ENCODE measurements at places on chromosomes 1 and 21.
A peak's percentile ranks its signal among the peaks of the same experiment; 100 is the strongest.

DNA sequence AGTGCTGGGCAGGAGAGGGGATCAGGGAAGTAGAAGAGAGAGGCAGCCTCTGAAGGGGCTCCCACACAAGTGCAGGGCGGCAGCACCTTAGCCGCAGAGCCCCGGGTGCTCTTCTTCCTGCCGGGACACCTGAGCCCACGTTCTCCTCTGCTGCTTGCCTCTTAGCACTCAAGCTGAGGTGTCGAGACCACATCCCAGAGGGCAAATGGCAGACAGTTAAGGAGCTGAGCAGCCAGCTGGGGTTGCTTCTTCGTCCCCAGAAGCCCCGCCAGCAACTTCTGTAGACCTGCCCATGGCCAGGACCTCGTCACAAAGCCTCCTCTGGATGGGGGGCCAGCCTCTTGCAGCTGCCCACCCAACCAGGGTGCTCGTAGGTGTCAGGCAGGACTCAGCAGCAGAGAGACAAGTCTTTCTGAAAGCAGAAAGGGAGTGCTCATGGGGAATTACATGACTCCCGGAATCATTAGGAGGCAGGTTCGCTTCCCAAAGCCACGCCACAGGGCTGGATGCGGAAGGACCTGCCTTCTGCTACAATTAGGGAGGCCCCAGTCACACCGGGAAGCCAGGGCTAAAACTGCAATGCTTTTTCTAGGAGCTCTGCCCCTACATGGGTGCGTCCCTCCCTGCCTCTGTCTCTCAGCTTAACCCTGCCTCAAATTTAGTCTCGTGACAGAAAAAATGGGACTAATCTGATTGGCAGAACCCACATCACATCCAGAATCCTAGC is 141.4 kb upstream of the RAB4A start:
- DNase-seq, result no peak

DNA sequence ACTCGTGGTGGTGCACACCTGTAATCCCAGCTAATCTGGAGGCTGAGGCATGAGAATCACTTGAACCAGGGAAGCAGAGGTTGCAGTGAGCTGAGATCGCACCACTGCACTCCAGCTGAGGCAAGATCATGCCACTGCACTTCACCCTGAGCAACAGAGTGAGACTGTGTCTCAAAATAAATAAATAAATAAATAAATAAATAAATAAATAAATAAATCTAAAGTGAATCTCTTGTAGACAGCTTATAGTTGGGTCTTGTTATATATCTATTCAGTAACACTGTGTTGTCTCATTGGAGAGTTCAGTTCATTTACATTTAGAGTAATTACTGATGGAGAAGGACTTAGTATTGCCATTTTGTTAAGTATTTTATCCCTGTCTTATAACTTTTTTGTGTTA is 258.4 kb downstream of the LRRC40 start:
- no peak for DNase-seq

DNA sequence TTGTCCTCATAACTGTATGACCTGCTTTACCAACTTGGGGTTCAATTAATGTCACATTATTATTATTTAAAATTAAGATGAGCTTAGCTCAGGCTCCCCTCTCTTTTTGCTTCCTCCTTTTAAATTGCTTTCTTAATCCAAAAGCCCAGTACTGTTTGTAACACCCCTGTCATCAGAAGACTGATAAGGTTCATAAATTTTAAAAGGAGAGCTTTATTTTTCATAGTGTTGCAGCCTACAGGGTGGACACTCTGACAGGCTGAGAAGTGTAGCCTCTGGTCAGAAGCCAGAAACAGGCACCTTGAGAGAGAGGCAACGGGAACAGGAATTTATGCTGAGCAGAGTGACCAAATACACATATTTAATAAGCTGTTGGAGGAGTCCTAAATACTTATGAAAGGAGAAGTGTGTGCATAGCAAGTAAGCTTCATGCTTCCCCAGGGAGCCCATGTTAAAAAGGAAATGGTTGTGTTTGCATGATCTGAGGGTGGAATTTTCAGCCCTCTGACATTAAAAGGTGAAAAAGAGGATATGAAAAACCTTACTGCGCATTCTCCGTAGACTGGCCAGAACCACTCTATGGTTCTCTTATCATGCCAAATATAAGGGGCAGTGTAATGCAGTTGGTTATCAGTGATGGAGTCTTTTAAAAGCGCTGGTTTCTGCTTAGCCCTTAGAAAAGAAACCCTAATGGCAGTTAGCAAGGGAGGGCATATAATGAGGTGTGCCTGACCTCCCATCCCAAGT is 30.5 kb upstream of the FGGY start:
- DNase-seq, result no peak

- DNase-seq, result peak; percentile 39
Measured at GRCh38 chr1:61056573-61057439, 25.6 kb upstream of the NFIA start.

DNA sequence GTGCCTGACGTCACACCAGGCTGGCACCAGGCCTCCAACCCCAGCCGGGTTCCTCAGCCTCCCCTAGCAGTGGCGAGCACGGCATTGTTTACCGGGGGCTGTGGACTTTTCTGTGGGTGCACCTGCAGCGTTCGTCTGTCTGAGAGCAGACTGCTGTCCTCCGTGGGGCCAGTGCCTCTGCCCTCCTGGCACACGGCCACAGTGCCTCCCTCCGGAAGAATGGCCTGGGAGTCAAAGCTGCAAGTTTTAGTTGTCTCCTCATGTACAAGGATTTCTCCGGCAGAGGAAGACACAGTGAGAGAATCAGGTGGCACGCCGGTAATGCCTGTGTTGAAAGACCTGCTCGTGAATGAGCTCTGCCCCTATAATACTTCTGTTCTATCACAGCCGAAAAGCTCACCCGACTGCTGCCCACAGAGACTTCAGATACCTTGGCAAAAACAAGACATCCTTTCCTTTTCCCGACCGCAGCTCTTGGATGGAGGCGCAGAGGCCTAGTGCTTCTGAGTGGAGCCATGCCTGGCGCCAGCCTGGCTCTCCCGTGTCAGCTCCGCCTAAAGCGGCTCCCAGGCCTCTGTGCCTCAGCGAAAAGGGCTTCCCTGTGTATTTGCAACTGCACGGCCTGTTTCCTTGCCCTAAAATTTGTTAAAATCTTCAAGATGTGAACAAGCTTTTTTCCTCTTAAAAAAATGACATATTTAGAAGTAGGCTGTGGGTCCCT is 71.4 kb downstream of the AGPAT3 start:
- DNase-seq, result no peak

- no peak for DNase-seq
Measured at GRCh38 chr1:185500001-185500626, 183.1 kb upstream of the IVNS1ABP start.

Data from NCI-H526 (cell line).